CD4-positive, CD25-positive, alpha-beta regulatory T cell (primary cell): ENCODE measurements at places on chromosomes 6 and 20. TPM values are rescaled to one million over a fixed set of nuclear protein-coding genes. Genes with fewer than 3 reads are reported as not detected.

GRCh38 chr6:46420921-46421638, 70.2 kb downstream of the RCAN2 start:
- DNase-seq, result no peak

- DNase-seq, result no peak
Observed at GRCh38 chr6:118468682-118469465, 79.2 kb upstream of the PLN start.

- DNase-seq, result no peak
Observed at GRCh38 chr20:59210186-59210585, 46.6 kb downstream of the ZNF831 start.

- DNase-seq, result no peak
Observed at GRCh38 chr6:75484535-75484934, 9.1 kb downstream of the FILIP1 start.

DNA sequence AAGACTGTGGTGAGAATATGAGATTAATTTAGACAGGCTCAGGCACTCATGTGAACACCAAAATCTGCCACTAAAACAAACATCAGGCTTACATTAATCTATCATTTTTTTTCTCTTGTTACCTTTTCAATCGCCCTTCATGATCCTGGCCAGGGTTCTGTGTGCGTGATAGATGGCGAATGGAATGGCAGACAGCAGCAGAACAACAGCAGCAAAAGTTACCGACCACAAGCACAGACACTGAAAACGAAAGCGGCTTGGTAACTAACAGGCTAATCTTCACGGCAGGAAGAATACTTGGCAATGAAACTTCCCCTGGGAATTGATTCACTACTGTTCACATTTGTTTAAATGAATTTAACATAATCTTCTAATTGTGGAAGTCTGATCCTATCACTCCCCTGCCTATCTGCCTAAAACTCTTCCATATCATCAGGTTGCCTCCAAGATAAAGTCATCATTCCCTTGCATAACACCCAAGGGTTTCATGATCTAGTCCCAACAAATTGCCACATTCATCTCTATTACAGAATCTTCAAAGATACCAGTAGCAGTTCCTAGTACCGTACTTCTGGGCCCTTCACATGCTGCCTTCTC, 28.7 kb downstream of the PTPRK start:
- no peak for DNase-seq

- no peak for DNase-seq
Observed at GRCh38 chr6:109740787-109741186, 49.7 kb downstream of the FIG4 start.

GRCh38 chr6:3838992-3839867, 9.9 kb upstream of the FAM50B start:
- DNase-seq, result no peak

DNA sequence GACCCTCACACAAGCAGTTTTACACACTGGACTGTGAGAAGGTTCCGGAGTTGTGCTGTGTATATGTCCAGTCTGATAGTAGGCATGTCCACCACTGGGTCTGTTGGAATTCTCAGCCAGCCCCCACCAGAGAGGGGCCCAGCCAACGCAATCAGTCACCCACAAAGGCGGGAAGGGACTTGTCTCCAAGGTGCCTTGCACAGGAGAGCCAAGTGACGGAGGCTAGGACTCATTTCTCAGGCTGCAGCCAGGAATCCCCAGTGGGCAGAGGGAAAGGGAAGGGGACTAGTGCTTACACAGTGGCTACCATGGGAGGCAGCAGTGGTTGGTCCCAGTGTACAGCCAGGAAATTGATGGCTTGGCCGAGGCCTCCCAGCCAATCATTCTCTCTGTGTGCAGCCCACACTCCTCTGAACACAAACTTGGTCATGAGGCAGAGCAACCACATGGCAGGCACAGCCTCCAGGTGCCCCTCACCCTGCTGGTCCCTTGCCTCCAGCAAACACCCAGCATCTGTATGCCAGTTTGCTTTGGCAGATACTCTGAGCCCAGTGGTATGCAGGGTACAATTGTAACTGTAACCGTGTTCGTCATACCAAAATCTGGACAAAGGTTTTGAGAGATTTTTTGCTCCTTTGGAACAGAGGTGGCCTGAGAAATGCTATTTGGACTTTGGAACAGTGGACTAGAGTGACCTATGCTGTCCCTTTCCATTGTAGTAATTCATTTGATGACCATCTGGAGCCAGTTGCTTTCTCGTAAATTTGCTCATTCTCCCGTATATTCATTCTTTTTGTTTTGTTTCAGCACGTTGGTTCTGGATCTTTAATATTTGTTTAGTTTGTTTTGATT, 72.9 kb upstream of the MYL9 start:
- no peak for DNase-seq

- DNase-seq, result no peak
Observed at GRCh38 chr6:89941763-89942497, 47.7 kb downstream of the GJA10 start.

SCRT2 gene
- not detected for total RNA-seq

NKX2-4 gene
- total RNA-seq, result not detected

SEMG1 gene
- not detected for total RNA-seq

MRPL18 gene
- total RNA-seq, result 21.7 TPM

OR2J3 gene
- not detected for total RNA-seq

SIRPD gene
- total RNA-seq, result not detected
